ENCODE measurements at places on chromosomes 4 and X.
A peak's percentile ranks its signal among the peaks of the same experiment; 100 is the strongest.

DNA sequence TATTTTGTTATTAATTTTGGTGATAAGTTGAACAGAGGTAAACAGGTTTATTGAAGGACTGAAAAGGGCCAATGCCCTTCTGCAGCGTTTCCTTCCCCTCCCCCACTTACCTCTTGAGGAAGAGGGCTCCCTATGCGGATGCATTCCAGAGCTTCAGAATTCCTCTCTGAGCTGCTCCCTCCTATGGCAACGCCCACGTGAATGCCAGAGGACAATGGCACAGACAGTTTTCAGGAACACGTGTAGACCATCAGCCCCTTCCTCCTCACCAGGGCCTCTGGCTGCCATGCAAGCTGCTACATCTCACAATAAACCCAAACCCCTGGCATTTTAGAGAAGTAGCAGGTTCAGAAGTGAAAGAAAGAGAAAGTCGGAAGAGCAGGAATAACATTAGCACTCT, 127.9 kb downstream of the CHRDL1 start:
- no peak for DNase-seq

- no peak for DNase-seq
Measured at GRCh38 chrX:144840616-144841015, 406.7 kb upstream of the SPANXN1 start.

GRCh38 chrX:23228950-23229448, 105.7 kb upstream of the PTCHD1 start:
- DNase-seq = no peak

GRCh38 chr4:117770269-117771102, 263.8 kb upstream of the NDST3 start:
- no peak for DNase-seq

DNA sequence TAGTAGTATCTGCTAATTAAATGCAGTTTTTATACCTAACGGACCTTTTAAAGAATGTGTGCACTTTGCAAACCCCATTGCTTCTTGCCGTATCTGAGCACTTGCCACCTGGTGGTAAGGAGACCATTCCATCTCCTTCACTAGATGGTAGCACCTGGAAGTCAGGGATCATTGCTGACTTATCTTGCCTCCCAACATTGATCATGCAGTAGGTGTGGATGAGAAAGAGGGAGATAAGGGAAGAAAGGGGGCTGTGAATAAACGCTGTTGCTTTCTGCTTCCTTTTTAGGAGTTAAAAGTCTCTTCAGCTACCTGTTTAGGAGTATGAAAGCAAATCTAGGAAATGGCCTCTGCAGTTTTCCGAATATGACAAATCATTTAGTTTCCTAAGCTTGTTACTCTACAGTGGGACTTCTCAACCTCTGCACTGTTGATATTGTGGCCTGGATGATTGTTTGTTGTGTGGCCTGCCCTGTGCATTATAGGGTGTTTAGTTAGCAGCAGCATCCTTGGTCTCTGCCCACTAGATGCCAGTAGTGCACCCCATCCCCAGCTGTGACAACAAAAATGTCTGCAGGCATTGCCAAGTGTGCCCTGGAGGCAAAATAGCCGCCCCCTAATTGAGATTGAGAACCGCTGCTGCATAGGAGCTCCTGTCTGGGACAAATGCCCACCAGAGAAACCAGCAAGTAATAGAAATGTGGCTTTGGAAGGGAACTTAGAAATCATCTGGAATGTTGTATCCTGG, 38.8 kb downstream of the GAB1 start:
- peak; percentile 10 for DNase-seq

DNA sequence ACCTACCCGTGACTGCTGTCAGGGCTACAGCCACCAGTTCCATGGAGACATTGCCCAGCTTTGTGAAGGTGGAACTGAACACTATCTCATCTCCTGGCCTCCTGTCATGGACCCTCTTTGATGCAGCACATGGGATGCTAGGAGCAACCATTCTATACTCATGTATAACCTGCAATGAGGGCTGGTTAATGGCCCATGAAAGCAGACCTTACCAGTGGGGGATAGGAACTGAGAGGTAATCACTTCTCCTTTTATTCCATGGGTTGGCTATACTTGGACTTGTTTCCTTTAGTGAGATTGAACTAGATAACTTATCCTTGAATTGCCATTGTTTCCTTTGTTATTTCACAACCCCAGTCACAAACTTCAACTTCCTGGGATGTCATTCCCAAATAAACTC, 310.6 kb downstream of the BMPR1B start:
- DNase-seq = no peak

Data from NCI-H1694 (cell line).